ENCODE measurements at places on chromosomes 12 and 14.

DNA sequence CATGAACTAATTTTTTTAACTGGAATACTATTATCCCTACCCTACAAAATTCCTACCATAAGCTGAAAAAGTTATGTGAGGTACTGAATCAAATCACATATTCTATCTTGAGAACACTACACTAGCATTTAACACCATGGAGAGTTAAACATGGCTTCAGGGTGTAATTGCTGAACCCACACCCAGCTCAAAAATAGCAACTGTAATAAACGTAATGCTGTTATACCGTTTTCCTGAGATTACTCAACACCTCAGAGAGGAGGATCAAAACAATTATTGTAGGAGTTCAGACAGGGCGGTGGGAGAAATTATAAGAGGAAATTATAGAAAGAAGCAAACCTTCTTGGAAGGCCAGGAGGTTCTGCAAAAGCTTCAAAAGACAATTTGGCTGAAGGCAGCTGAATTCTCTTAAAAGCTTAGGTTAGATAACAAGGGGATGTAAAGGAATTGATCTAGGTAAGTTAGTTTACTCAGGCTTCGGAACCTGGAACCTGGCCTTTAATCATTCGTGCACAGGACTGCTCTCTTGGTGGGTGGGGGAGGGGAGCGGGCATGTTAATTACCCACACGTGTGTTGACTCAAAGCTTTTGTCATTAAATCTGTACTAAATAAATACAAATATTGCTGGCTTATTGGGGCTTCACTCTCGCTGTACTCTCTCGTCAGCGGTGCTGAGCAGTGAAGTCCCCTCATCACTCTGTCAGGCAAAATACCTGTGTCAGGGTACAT lies 12.1 kb upstream of the IPO8 start:
- peak; percentile 13 for DNase-seq
- H3K27ac ChIP-seq = no peak overlapping the region
- no peak overlapping the region for H3K4me3 ChIP-seq

DNA sequence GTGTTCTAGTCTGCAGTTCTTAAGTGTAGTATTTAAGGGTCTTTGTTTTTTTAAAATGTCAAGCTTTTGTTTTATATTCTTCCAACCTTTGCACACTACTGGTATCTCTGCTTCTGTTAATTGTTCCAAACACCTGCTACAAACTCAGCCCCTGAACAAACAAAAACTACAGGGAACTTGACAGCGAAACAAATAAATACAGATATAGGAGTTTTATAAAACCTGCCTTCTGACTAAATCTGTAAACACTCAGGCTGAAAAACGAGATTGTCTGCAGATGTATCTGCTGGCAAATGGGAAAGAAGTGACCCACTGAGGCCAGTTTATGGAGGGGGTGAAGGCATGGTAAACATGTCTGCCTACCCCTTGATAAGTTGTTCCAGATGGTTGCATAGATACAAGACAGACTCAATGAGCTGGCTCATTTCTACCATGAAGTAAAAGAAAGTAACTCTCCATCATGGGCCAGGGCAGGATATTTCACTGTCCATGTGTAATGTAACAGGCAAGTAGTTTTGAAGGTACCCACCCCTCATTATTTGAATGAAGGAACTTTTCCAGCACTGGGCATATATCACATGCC lies 75.6 kb downstream of the LMO3 start:
- H3K36me3 ChIP-seq = no peaks in the 10 kb centered on the region
- no peak overlapping the region for H3K27ac ChIP-seq
- no peaks in the 10 kb centered on the region for H3K4me1 ChIP-seq

DNA sequence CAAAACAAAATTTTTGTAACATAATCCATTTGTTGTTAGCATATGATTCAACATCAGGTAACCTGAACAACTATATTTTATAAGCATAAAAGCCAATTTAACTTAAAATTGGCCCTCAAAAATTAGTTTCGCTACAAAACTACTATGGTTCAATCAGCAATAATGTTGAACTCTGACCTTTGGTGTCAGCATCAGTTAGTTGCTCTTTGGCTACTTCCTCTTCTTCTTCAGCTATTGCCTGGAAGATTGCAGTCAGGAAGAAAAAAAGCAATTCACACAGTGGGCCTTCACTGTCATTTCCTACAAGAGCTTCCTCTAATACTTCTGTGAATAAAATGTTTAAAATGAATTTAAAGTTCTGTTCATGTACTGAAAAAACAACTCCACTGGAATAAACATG lies 78.2 kb upstream of the CFL2 start:
- H3K4me1 ChIP-seq = no peaks in the 10 kb centered on the region
- no peak overlapping the region for H3K27ac ChIP-seq
- no peak overlapping the region for H3K4me3 ChIP-seq
- no peak for DNase-seq

DNA sequence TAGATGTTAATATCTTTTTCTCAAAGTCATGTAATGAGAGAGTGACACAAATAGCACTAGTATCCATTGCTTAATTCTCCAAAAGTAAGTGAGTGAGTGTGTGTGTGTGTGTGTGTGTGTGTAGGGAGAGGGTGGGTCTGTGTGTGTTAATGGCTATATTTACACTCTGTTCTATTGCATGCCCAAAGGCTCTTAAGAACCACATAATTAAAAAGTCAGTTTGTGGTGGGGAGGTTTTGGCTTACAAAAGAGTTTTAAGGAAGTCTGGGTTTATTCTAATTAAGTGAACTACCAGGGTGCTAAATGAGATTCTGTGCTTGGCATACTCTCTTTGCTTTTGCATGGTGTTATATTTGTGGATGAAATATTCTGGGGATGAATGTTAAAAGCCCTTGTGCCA lies 1897.6 kb upstream of the FLRT2 start:
- no peaks in the 10 kb centered on the region for H3K27me3 ChIP-seq
- no peak overlapping the region for H3K27ac ChIP-seq
- DNase-seq = no peak
- H3K4me1 ChIP-seq = peaks cover 4% of the 10 kb centered on the region
- no peaks in the 10 kb centered on the region for H3K36me3 ChIP-seq

- no peak overlapping the region for H3K4me3 ChIP-seq
- no peaks in the 10 kb centered on the region for H3K27me3 ChIP-seq
- H3K4me1 ChIP-seq = no peaks in the 10 kb centered on the region
- no peak overlapping the region for H3K27ac ChIP-seq
- no peaks in the 10 kb centered on the region for H3K36me3 ChIP-seq
- no peak for DNase-seq
Observed at GRCh38 chr14:105980224-105980623, 453.8 kb downstream of the TMEM121 start.

- no peaks in the 10 kb centered on the region for H3K27me3 ChIP-seq
- H3K36me3 ChIP-seq = no peaks in the 10 kb centered on the region
- H3K4me1 ChIP-seq = no peaks in the 10 kb centered on the region
- no peak for DNase-seq
- H3K27ac ChIP-seq = no peak overlapping the region
Observed at GRCh38 chr12:109567296-109567695, 6.0 kb downstream of the MMAB start.

- no peaks in the 10 kb centered on the region for H3K4me1 ChIP-seq
- no peak overlapping the region for H3K27ac ChIP-seq
- no peaks in the 10 kb centered on the region for H3K27me3 ChIP-seq
- no peak overlapping the region for H3K4me3 ChIP-seq
- H3K36me3 ChIP-seq = no peaks in the 10 kb centered on the region
- no peak for DNase-seq
Observed at GRCh38 chr12:41846718-41847117, 298.0 kb downstream of the GXYLT1 start.

DNA sequence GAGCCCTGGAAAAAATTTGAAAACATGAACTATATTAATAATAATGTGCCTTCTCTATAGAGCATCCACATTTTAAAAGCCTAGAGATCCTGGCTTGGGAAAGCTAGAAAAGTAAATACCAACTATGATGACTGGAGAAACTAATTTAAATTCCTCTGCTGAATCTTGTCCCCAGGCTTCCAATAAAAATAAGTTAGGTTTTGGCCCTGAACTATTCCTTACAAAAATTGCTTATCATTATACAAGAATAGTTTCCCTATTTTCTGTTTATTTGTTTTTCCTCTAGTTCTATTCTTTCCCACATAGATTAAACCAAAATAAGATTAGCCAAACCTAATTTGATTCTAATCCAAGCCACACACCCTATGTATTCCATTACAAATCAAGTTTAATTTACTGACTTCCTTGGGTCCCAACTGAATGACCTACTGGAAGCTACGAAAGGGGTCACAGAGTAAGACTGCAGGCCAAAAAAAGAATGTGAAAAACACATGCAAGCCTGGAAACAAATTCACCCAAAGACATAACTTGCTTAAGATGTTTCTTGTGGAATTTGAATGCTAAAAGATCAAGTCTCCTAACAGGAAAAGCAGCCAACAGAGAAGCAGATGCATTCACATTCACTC lies 133.0 kb downstream of the PAWR start:
- H3K4me3 ChIP-seq = no peak overlapping the region
- H3K36me3 ChIP-seq = peaks cover 25% of the 10 kb centered on the region
- no peak for DNase-seq
- H3K4me1 ChIP-seq = peaks cover 35% of the 10 kb centered on the region
- peak overlapping the region; percentile 80 for H3K27ac ChIP-seq
- no peaks in the 10 kb centered on the region for H3K27me3 ChIP-seq

Data from GM23338 (cell line).